Activated naive CD4-positive, alpha-beta T cell treated with anti-CD3 and anti-CD28 coated beads for 36 hours (primary cell): ENCODE measurements at places on chromosomes 12 and 14. TPM values are rescaled to one million over a fixed set of nuclear protein-coding genes. Genes with fewer than 3 reads are reported as not detected.

PIK3C2G gene
- total RNA-seq = not detected

MYF5 gene
- total RNA-seq = not detected

ANKRD33 gene
- total RNA-seq = not detected

PTPN21 gene
- total RNA-seq = 0.17 TPM

BHLHE41 gene
- total RNA-seq = not detected

ACSS3 gene
- not detected for total RNA-seq

TAS2R43 gene
- total RNA-seq = not detected

AMDHD1 gene
- 0.69 TPM for total RNA-seq

DNA sequence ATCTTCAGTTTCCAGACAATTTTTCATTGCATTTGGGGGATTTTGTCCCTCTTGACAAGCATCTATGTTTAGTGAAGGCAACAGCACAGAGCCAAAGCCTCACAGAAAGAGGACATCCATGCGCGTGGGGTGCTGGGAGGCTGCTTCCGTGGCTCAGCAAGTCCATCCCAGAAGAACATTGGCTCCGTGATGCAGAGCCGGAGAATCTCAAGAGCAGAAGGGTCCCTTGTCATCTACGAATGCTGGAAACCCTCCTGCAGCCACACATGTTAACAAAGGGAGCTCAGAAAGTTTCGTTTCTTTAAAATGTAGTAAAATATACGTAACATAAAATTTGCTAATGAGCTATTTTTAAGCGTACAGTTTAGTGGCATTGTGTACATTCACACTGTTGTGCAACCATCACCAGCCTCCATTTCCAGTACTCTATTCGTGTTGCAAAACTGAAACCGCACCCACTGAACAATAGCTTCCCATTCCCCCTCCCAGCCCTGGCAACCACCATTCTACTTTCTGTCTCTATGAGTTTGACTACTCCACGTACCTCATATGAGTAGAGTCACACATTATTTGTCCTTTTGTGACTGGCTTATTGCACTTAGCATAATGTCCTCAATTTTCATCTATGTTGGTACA lies 185.9 kb downstream of the TTC7B start:
- no peak for DNase-seq

GRCh38 chr14:96206461-96206860 lies 1.8 kb downstream of the BDKRB2 start:
- no peak for DNase-seq

- no peak for DNase-seq
Observed at GRCh38 chr14:101774814-101775213, 13.3 kb downstream of the PPP2R5C start.

- no peak for DNase-seq
Observed at GRCh38 chr12:127519779-127520178, 747.2 kb upstream of the TMEM132C start.

DNA sequence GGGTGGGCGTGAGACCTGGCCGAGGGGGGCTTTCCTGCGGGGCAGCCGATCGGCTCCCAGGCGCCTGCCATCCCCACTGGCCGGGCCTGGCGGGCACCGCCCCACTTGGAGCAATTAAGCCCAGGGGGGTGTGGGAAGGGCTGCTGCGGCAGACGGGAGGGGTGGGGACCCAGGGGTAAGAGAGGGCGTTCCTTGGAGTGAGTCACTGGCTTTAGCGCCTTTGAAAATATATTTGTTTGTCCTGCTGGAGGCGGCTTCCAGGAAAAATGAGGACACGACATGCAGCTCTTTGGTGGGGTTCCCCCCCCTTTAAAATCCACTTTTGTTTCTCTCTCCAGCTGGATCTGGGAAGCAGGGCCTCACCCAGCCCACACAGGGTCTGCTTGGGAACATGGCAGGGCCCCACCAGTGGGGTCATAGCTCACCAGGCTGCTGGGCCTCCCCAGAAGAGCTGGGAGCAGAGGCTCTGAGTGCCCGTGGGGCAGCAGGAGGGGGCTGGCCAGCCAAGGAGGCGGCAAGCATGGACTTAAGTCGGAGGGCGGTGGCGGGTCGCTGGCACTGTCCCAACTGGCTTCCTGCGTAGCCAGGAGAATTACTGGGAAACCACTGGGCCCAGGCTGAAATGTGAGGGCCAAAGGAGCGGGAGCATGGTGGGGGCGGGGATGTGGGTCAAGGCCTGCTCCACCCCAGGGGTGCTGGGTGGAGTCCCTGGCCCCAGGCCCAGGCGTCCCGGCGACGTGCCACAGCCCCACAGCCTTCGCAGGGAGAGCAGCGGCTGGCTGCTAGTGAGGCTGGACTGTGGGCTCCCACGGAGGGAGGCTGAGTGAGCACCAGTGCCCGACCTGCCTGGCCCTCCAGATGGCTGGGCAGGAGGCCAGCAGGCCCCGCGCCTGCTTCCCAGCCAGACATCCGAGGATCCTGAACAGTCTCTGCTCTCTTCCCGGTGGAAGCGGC lies 128.0 kb downstream of the RFLNA start:
- DNase-seq = no peak
